ENCODE measurements at places on chromosomes 5 and 9.

DNA sequence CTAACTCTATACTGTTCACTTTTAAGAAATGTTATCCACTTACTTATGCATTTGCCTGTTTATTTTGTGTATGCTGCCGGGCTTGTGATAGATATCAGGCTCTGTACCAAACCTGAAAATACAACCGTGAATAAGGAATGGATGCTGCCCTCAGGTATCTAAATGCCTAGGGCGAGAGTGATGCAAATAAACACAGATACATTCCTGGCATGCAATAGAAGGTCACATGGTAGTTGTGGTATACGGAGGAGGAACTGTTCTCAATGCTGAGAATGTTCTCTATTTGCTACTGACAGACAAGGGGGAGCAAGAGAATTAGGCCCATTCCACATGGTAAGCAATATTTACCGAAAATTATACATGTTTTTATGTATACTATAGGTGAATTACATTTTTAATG lies 227.8 kb downstream of the ICE1 start:
- DNase-seq, result no peak

DNA sequence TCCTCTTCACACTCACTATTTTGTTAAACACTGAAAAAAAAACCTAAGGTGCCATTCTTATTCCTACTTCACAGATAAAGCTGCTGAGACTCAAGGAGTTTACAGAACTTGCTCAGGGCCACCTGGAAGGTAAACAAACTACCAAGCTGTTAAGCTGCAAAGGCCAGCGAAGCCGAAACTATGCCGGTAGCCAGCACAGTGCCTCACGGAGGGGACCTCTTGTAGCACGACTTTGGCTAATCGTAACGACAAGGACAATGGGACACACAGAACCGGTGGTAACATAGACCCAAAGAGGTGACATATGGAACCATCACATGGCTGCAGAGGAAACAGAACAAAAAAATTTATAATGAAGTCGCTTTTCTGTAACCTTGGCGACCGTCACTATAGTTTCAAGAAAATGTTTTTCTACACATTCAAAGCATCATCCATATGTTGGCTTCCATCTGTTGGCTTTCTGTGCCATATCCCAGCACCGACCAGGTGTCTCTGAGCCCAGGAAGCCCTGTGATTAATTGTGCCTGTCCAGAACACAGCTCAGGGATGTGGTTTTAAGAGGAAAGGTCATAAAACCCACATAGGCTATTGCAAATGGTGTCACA lies 60.3 kb downstream of the S1PR3 start:
- no peak for DNase-seq

- no peak for DNase-seq
These were observed 64.9 kb upstream of the ELL2 start for GRCh38 chr5:96026406-96027041.

DNA sequence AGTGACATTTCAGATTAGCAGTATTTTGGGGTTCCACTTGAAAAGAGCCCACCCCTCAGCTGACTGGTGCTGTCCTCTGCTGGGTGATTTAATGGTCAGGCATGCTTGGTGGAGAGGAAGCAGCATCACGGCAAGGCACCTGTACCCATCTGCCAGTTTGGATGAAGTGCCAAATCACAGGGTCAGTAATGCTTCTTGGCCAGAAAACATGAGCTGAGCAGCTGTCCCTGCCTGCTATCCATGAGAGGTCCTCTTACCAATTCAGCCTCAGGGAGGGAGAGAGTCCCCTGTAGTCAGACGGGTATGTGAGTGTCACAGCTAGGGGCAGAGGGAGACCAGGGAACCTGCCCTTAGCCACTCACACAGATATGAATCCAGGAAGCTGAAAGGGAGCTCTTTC lies 137.9 kb downstream of the SEC61B start:
- DNase-seq, result no peak

DNA sequence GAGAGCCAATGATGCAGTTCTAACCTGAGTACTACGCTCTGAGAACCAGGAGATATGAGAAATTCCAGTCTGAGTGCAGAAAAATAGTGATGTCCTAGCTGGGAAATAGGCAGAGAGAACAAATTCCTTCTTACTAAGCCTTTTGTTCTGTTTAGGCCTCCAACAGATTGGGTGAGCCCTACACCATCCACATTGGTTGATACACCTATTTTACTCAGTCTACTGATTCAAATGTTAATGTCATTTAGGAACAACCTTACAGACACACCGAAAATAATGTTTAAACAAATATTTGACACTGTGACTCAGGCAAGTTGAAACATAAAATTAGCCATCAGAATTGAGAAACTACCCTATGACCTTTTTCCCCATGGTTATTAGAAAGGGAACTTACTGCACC lies 333.9 kb upstream of the IZUMO3 start:
- no peak for DNase-seq

- DNase-seq, result no peak
These were observed at the start of gene CA9 for GRCh38 chr9:35673132-35674024. Gene CA9 (plus strand): TSS chr9:35673928. CDS start chr9:35673960, 32 bp downstream.

- DNase-seq, result no peak
These were observed 15.3 kb downstream of the GCNT4 start for GRCh38 chr5:75037106-75037505.

GRCh38 chr5:100706776-100707175 lies 171.6 kb downstream of the FAM174A start:
- peak; percentile 81 for DNase-seq

DNA sequence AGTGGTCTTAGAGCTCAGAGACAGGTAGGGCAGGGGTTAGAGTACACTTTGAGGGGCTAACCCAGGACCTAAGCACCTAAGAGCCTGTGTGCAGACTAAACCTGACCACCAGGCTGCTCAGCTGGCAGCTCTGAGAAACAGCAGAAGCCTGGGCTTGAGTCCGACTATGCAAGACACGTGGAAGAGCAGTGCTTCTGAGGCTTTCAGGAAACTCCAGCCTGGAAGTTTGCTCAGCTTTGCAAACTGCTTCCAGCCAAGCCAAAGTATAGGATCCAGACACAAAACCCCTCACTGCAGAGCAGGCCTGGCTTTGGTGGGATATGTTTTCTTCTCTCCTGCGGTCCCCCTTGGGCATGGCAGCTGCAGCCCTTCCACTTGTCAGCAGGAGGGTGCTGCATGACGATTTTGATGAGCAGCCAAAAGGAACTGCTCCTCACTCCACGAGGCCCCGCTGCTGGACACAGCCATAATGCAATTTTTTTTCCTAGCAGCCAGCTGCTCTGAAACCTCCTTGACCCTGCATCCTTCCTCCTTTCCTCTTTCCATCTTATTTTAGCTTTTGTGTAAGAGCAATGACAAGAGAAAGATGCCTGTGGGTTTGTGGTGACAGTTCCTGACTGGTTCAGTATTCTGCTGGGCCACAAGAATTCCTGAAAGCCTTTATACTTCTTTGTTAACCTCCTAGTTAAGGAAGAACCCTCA lies 123.1 kb downstream of the LIFR start:
- DNase-seq, result no peak

DNA sequence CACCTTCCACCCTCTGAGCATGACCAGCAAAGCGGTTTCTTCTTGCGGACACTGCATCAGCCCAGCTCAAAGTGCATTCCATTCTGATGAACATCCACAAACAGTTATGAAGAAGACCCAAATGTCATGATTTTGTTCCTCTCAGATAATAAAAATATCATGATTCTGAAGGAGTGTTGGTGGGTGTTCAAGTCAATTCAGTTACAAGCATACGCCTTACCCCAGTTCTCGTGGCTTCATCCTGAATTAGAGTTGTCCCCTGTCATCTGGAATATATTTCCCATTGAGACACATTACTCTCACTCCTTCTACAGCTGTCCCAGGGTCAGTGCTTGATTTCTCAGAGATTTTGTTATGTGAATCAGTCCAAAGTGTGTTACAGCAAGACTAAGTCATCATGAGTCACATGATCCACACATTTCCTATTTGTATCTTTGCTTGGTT lies 325.4 kb downstream of the RFX3 start:
- no peak for DNase-seq

DNA sequence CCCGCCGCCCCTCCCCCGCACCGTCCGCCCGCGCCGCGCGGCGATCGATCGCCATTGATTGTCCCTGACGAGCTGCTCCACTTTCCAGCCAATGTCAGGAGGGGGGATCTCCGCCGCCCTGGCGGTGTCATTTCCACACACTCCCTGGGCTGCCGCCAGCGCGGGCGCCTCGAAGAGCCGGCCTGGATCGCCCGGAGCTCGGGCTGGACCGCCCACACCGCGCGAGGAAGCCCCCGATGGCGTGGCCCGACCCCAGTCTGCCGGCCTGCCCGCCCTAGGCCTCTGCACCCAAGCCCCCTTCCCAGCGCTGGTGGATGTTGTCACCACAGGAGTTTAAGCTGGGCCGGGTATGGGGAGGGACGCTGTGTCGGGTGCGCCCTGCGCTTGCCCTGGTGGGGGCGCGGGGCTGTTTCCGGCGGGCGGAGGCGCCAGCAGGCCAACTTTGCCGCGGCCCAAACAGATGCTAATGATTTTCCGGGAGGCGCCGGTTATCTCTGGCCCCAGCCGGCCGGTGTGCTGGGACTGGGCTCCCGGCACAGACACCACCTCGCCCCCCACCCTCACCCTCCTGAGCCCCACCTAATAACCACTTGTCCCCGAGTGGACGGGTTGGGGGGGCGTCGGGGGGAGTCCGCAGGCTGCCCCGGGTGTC lies 10.6 kb upstream of the CXXC5 start:
- DNase-seq, result peak; percentile 94
